Amniotic epithelial cell (primary cell): ENCODE measurements at places on chromosomes 2 and 18.

- peak; percentile 83 for DNase-seq
These were observed 62.9 kb upstream of the CTIF start for GRCh38 chr18:48475635-48476549.

DNA sequence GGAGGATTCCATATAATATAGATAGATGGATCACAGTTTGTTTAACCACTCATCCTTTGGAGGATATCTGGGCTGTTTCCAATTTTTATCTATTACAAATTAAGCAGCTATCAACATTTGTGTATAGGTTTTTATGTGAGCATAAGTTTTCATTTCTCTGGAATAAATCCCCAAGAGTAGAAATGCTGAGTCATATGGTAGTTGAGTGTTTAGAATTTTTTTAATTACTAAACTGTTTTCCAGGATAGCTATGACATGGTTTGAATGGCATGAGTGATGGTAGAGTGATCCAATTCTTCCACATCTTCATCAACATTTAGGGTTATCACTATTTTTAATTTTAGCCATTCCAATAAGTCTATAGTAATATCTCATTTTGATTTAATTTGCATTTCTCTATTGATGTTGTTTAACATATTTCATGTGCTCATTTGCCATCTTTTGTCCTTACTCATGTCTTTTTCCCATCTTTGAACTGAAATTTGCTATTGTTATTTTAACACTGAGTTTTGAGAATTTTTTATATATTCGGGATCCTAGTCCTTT, 31.4 kb downstream of the ABCB11 start:
- no peak for DNase-seq

DNA sequence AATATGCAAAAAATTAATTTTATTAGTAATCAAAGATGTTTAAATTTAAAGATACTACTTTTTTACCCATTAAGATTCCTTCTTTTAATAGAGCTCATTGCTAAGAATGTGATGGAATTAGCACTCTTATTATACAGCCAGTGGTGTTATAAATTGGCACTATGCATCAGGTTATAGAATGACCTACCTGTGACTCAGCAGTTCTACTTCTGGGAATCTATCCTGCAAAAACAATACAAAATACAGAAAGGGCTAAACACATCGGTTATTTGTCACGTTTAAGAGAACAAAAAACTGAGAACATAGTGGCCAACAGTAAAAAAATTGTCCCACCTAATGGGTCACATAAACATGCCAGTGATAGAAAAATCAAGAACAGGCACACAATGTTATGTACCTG, 9.4 kb upstream of the ADD2 start:
- DNase-seq, result no peak

GRCh38 chr2:237665713-237666143, 38.3 kb downstream of the LRRFIP1 start:
- no peak for DNase-seq

GRCh38 chr18:9428862-9429661, 46.3 kb upstream of the RALBP1 start:
- no peak for DNase-seq

GRCh38 chr2:28754321-28754720, 2.7 kb downstream of the PPP1CB start:
- peak; percentile 40 for DNase-seq

DNA sequence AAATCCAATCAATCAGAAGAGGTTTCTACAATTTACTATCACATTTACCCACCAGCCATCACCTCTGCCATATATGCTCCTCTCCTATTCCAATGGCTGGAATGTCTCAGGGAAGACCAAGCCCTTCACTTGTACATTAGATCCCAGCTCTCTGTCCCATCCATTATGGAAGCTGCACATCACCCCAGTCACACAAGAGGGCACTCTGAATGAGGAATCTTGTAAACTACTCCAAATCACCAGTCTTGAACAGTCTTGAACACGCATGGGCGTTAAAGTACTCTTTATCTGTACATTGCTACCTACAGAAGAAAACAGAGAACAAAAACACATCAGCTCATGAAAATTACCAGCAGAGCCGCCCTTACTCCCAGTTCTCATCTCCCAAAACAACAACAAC, 38.7 kb downstream of the ZC3H8 start:
- peak; percentile 42 for DNase-seq

GRCh38 chr2:144712550-144712940, 192.6 kb upstream of the ZEB2 start:
- DNase-seq, result no peak

GRCh38 chr18:57730146-57730545, 73.0 kb downstream of the ATP8B1 start:
- DNase-seq, result no peak

GRCh38 chr2:165475277-165476004, 5.9 kb downstream of the CSRNP3 start:
- no peak for DNase-seq

DNA sequence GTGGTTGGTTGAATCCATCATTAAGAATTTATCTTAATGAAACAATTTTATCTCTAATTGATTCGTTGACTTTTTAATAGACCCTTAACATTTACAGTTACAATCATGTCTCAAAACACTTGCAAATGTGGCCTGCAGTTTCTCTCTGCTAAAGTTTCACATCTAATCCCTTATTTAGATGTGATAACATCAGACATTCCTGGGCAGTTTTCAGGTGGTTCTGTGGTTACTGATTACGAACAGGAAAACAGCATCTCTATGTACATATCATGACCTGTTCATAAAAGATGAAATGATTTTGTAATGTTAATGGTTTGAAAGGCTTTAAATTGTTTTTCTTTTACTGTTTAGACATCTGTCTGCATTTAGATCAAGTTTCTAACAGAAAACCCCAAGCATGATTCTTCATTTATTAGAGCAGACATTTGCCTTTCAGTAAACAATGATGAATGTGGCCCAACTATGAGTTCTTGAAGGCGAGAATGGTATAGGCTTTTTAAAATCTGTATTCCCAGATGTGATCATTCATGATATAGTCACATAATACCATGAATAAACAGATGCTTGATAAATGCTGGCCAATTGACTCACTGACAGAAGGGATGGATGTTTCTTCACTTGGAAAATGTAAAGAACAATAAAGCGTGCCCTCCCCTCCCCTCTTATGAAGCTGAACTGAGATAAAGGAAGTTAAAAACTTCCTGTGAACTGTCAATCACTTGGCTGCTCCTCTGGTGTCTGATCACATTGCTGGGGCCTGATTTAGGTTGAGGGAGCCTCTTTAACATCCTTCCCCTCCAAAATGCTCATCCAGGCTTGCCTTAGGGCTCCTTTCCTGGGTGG, 3.5 kb downstream of the CAPN14 start:
- peak; percentile 9 for DNase-seq

DNA sequence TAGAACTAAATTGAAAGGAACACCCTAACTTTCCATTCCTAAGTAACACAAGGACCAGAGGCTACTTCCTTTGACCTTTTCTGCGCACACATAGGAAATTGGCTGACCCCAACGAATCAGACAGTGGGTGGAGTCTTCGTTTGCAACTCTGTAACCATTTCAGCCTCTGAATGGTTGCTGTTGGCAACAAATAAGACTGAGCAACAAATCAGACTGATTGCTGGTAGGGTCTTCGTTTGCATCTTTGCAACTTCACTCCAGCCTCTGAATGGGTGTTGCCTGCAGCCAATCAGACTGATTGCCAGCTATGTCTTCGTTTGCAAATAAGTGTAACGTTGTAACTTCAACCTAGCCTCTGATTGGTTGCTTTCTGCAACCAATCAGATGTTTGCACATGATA, 34.6 kb downstream of the USP40 start:
- no peak for DNase-seq

GRCh38 chr2:240323601-240324291, 111.7 kb upstream of the GPC1 start:
- DNase-seq, result no peak

- DNase-seq, result no peak
These were observed 18.4 kb upstream of the KANSL1L start for GRCh38 chr2:210189452-210190138.

DNA sequence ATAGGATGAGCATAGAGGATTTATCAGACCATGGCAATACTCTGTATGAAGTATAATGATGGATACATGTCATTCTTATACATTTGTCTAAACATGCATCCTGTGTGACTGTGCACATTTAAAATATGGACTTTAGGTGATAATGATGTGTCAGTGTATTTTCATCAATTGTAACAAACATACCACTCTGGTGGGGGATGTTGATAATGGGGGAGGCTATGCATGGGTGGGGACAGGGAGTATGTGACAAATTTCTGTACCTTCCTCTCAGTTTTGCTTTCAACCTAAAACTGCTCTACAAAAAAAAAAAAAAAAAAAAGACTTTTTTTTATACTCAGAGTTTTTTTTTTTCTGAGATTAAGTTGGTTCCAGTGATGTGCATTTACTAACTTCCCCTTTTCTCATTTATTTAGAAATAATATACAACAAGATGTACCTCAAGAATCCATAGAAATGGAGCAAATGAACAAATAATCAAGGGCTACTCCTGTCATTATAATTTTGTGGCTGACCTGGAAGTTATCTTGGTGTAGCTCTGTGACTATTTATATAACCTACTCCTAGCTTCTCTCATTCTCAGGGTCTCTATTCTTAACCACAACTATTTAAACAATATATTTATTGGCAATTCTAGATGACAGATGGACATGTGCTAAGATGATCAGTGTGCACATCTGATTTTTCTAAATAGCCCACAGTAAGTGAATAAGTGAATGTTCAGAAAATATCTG, 108.9 kb upstream of the ITGA4 start:
- no peak for DNase-seq

GRCh38 chr18:21602299-21602587, 1.7 kb upstream of the ESCO1 start:
- no peak for DNase-seq

GRCh38 chr18:60794802-60795201, 422.2 kb upstream of the MC4R start:
- DNase-seq, result no peak

- DNase-seq, result peak; percentile 24
These were observed 191.9 kb downstream of the MYO3B start for GRCh38 chr2:170369894-170370293.

- DNase-seq, result peak; percentile 58
These were observed 364.8 kb upstream of the GALNT5 start for GRCh38 chr2:156892467-156893281.

DNA sequence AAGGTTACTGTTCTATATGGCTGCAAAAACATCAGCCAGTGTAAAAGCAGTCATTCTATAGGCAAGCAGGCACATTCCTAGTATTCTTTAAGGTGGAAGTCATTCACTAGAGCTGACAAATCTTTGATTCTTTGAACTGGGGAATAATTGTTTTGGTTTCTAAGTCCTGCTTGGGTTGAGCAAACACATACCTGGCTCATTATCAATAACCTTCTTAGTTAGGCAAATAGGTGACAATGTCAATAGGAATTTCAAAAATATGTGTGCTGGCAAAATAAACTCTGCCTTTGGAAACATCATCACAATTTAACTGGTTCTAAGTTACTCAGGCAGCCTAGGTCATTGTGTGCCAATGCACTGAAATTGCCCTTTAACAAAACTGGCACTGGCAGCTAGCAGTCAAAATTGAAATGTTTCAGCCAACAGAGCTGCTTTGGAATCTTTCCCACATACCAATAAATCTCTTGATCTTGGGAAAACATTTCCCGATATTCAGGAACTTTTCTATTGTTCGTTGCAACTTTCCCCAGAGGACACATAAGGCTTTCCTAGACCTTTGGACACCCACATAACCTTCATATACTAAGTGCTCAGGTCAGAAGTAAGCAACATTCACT, 402.0 kb upstream of the MMADHC start:
- peak; percentile 3 for DNase-seq
